Adrenal gland (tissue), 19 donors: ENCODE measurements at places on chromosomes 1 and 21. TPM values are rescaled to one million over a fixed set of nuclear protein-coding genes. Genes with fewer than 3 reads are reported as not detected.

The EGLN1 gene
- 7.9 TPM for polyA plus RNA-seq

The YBEY gene
- polyA plus RNA-seq = 24.8 TPM

The LORICRIN gene
- not detected for polyA plus RNA-seq

The AMY1C gene
- polyA plus RNA-seq = not detected

The RGS16 gene
- polyA plus RNA-seq = 7.1 TPM

The RXRG gene
- 2.1 TPM for polyA plus RNA-seq
